ENCODE measurements at places on chromosomes 3 and 15.

GRCh38 chr3:79490165-79491028 is 277.4 kb downstream of the ROBO1 start:
- no peak for DNase-seq

- no peak for DNase-seq
Observed at GRCh38 chr3:29561651-29562149, 280.8 kb downstream of the RBMS3 start.

DNA sequence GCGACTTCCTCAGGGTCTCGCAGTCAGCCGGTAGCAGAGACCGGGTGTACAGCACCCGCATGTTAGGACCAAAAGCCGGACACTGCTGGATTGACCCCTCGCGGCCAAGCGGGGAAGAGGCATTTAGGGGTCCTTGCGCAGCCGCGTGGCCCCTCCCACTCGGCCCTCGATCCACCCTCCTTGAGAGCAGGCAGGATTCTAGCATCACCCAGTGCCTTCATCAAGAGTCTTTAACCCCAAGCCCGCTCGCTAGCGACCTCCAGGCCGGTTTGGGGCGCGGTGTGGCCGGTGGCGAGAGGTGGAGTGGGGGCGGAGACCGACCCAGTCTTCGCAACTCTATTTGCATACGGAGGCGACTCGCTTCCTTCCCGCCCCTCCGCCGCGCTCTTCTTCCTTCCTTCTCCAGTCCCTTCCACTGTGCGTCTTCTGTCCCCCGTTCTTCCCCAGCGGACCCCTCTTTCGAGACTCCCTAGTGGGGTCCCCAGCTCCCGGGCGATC is at the start of gene ST6GAL1:
Gene ST6GAL1, plus strand, starts transcription at position 384 of the 498 bp plus-strand sequence. CDS start 112,178 bp downstream, outside the sequence.
- no peak for DNase-seq

DNA sequence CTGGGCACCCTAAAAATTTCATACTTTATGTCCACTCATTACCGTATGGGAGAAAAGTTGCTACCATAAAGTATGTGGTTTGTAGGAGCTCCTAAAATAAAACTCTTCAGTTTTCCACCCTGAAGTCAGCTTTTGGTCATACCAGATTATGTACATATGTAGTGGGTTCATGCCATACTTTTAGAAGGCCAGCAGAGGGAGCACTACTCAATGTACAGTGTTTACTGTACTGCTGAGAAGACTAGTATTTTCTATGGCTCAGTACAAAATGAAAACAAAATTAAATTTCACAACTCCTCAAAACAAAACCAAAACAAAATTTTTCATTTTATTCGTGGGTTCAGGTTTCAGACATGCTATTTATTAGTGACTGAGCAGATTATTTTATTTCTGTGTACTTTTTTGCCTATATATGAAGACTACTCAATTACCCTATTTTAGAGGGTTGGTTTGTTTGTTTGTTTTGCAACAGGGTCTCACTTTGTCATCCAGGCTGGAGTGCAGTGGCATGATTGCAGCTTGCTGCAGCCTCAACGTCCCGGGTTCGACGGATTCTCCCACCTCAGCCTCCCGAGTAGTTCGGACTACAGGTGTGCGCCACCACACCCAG is 24.3 kb downstream of the NXPE3 start:
- DNase-seq: peak; percentile 70

- DNase-seq: no peak
Observed at GRCh38 chr3:119613872-119614271, 16.2 kb downstream of the PLA1A start.

DNA sequence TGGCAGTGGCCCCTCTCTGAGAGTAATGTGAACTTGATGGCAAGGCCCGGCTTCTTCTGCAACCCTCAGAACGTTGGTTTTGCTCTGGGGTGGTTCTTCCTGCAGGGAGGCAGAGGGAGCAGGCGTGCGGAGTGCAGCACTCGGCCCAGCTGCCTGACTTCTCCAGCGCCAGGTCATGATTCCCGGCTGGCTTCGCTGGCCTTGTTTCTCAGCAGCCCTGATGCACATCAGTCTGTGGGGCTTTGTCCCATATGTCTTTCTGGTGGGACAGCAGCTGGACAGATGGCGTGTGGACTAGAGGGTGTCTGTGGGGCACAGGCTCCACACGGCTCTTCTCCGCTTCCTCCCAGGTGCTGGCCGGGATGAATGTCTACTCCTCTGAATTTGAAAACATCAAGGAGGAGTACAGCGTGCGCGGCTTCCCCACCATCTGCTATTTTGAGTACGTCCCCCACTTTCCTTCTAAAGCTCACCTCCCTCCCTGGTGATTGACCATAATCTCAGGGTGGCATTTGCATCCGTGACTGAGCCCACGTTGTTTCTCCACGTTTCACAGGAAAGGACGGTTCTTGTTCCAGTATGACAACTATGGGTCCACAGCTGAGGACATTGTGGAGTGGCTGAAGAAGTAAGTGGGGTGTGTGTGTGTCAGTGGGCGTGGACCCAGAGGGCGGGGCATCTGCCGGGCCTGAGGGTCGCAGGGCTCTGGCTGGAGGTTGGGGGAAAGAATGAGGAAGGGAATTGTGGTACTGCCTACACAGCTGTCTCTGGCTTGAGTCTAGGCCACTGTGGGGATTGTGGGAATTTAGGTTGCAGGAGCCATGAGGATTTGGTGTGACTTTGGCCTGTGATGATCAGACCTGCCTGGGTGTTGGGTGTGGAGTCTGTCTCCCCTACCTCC is 57.1 kb downstream of the PDIA5 start:
- no peak for DNase-seq

GRCh38 chr15:73573572-73573971 is 59.6 kb downstream of the NPTN start:
- DNase-seq: no peak

GRCh38 chr3:64000453-64001055 is 22.7 kb downstream of the PSMD6 start:
- DNase-seq: no peak

DNA sequence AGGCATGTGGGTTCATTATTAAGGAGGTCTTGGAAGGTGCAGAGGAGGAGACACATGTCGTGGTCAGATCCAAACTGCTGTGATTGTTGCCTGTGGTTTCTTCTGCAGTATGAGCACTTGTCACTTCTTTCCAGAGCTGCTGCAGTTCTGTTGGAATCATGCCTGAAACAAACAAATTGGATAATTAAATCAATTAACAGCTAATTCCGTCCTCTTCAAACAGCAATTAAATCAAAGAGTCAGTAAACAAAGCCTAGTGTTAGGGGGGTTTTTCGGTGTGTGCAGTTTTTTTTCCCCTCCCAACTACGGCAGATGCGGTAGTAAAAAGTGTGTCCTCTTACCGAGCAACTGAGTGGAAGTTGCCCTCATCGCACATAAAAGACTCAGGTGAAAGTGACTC is 542.2 kb downstream of the FOXP1 start:
- no peak for DNase-seq

DNA sequence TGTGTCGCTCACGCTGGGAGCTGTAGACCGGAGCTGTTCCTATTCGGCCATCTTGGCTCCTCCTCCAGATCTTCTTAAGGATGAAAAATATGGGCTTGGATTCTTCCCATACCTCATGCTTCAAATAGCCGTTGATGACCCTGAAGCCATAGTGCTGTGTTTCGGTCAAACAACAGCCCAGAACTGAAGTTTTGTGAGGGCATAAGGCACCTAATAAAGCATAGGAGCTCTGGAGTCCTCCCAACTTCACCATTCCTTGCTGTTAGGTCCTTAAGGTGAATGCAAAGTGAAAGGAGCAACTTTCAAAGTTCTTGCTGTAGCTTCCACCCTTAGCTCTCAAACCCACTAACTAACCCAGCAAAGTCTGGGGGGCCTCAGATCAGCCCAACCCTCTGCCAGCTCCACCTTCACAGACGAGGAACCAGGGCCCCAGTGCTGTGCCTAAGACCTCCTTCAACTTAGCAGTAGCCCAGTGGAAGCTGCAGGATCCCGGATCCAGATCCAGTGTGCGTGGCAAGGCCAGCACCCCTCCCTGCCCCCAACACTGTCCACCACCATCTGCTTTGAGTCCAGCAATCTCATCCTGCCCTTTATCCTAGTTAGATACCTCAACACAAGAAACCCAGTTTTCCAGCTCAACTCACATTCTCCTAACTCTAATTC is at the start of gene GRK7:
Gene GRK7, plus strand, starts transcription at position 321 of the 663 bp plus-strand sequence. CDS start 14,877 bp downstream, outside the sequence.
- no peak for DNase-seq

- DNase-seq: no peak
Observed at GRCh38 chr15:23642413-23643044, 5.1 kb downstream of the MAGEL2 start.

DNA sequence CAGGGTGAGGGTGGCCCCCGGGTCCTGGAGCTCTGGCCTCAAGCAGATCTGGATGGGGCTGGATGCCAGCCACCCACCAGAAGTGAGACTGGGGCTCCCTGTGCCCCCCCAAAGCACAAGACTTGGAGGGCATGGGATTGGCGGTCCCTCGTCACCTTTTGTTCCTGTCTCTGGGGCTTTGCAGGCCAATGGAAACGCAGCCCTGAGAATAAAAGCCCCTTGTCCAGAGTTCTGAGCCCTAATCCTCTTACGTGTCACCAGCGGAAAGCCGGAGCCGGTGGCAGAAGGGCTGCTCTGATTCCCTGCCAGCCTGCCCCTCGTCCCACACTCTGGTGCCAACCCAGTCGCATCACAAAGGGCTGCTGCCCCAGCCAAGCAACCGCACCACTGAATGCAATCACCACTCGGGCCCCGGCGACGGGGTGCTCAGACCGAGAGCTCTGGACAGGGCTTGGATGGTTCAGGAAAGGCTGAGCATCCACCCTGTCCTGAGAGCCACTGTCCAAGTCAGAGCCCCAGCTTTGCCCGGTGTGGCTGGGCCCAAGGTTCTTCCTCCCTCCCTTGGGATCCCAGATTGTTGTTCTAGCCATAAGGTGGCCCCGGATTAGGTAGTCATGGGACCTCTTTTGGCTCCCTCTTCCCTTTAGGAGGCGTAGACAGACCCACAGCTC is 22.8 kb upstream of the ELP6 start:
- DNase-seq: no peak

DNA sequence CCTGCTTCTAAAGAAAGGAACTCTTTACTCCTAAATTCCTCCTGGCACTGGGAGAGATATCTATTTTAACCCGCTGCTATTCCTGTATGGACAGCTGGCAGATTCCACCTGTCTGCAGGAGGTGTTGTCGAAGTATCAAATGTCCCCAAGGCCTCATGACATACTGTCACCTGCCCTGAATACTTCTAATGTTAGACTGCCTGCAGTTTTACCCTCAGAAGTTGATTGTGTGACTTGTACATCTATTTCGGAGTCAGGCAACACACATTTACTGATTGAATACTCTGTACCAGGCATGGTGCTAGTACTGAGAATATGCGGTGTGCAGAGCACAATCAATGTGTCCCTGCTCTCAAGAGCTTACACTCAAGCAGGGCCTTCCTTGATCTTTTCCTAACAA is 38.6 kb downstream of the PDZRN3 start:
- DNase-seq: no peak

- no peak for DNase-seq
Observed at GRCh38 chr3:183508821-183509220, 46.7 kb downstream of the KLHL6 start.

DNA sequence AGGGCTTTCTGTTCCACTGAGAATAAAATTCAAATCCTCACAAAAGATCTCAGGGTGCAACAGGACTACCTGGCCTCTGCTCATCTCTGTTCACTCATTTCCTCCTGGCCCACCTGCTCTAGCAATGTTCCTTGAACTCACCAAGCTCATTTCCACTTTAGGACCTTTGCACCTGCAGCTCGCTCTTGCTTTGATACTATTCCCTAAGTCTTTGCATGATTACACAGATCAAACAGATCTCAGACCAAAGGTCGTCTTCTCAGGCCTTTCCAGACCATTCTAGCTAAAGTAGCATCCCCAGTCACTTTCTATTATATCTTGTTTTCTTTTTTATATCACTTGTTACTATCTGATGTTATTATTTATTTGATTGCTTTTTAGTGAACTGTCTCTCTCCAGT is 54.7 kb downstream of the B3GNT5 start:
- no peak for DNase-seq

GRCh38 chr15:39517122-39517855 is 63.6 kb upstream of the THBS1 start:
- DNase-seq: no peak

DNA sequence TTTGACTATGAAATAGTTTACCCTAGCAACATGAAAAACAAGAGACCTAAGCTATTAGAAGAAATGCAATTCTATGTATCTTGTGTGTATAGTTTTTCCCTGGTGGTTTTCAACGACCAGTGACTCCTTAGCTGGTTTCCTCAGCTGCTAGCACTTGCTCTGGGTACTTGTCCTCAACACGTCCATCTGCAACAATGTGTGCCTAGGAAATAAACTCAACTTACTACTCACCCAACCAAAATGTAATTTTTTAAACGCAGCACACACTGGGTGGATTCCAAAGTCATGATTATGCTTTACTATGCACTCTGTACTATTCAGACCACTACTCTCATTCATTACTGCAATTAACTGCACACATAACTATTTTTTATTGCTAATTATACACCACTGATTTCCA is 31.0 kb downstream of the CPA3 start:
- no peak for DNase-seq

DNA sequence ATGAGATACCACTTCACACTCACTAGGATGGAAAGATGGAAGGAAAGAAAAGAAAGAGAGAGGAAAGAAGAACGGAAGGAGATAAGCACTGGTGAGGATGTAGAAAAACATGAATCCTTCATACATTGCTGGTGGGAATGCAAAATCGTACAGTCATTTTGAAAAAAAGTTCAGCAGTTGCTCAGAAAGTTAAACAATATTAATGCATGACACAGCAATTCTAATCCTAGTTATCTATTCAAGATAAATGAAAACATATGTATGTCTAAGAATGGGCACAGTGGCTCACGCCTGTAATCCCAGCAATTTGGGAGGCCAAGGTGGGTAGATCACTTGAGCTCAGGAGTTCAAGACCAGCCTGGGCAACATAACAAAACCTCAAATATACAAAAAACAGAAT is 59.1 kb downstream of the SENP7 start:
- DNase-seq: peak; percentile 55

GRCh38 chr3:71721002-71721401 is 4.2 kb downstream of the EIF4E3 start:
- no peak for DNase-seq

GRCh38 chr15:62275831-62276230 is 110.7 kb upstream of the C2CD4B start:
- no peak for DNase-seq

- no peak for DNase-seq
Observed at GRCh38 chr3:122067214-122067550, 12.0 kb downstream of the CD86 start.

GRCh38 chr3:135136361-135137100 is 341.5 kb downstream of the EPHB1 start:
- DNase-seq: no peak

DNA sequence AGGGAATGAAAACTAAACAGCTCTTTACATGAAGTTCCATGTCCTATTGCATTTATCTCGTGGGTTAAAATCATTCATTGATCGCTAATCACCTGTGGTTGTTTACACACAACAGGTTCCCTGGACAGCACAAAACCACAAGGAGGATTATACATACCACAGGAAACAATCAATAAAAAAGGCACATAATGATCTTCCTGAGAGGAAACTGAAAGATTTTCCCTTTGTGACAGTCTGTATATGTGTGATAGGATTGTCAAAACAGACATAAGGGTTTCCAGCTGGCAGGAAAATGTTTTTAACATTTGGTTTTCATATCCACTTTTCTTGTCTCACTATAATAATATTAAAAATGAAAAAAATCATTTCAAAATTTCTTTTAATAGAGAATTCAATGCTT is 541.8 kb downstream of the NLGN1 start:
- no peak for DNase-seq
